ENCODE measurements at places on chromosomes 7 and 10.

DNA sequence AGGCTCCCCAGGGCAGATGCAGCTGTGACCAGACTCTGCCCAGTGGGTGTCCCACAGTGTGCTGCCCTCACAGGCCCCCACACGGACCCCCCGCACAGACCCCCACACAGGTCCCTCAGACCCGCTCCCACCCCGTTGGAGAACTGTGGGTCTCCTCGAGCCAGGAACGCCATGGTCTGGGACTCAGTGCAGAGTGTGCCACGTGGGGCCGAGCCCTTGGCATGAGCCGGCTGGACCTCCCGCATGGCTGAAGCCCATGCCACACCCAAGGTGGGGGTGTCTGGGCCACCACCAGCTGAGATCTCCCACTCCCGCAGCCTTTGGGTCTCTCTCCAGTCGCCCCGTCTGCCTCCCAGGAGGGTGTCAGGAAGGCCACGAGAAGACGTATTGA is 34.3 kb downstream of the JAKMIP3 start:
- no peak for DNase-seq

DNA sequence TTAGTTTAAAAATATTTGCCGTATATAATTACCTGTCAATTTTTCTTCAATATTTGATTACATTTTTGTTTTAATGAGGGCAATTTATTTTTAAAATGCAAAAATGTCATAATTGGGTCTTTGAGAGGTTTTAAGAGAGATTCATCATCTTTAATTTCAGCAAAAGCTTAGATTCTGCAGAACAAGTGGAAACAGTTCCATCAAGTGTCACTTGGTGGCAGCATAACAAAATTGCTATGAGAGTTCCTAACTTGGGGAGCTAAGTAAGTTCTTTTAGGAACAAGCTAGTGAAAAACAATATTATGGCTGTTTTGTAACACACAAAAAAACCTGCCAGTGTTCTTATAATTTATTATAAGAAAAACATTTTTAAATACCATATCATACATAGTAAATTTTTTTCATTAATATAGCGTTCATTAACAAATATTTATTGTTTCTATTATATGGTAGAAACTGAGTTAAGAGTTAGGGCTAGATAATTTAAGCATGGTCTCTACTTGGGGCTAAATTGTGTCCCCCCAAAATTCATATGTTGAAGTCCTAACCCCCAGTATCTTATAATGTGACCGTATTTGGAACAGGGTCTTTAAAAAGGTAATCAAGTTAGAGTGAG is 155.2 kb downstream of the MAGI2 start:
- no peak for DNase-seq

DNA sequence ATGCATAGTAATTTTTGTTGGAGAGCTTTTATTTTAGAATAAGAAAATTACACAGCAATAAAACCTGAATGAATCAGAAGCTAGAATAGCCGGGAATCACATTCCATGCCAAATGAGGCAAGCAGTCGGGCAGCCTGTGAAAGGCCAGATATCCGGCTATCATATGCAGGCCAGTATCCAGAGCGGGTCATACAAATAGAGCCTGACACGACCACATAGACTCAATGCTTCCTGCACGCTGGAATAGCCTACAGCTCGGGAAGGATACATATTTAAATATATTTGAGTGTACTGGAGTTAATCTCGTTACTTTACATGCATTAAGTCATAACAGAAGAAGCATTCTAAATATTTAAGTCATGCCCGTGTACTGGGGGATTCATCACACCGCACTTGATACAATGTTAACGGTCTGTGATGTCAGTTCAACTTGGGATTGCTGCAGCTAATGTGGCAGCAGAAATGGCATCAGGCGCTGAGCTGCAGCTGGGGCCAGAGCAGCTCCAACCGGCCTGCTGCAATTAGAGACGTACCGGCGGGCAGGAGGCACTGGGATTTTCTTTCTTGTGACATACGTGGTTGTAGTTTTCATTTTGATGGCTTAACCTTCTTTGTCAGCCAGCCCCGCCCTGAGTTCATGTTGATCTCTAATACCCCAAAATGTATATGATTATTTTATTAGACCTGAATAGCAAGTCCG is 112.0 kb downstream of the EBF3 start:
- no peak for DNase-seq

GRCh38 chr7:31991846-31992245 is 78.4 kb downstream of the PDE1C start:
- DNase-seq: no peak

- DNase-seq: no peak
Observed at GRCh38 chr7:29319719-29320521, 125.3 kb downstream of the CHN2 start.
